ENCODE measurements at places on chromosomes 3 and 15.
A peak's percentile ranks its signal among the peaks of the same experiment; 100 is the strongest.

DNA sequence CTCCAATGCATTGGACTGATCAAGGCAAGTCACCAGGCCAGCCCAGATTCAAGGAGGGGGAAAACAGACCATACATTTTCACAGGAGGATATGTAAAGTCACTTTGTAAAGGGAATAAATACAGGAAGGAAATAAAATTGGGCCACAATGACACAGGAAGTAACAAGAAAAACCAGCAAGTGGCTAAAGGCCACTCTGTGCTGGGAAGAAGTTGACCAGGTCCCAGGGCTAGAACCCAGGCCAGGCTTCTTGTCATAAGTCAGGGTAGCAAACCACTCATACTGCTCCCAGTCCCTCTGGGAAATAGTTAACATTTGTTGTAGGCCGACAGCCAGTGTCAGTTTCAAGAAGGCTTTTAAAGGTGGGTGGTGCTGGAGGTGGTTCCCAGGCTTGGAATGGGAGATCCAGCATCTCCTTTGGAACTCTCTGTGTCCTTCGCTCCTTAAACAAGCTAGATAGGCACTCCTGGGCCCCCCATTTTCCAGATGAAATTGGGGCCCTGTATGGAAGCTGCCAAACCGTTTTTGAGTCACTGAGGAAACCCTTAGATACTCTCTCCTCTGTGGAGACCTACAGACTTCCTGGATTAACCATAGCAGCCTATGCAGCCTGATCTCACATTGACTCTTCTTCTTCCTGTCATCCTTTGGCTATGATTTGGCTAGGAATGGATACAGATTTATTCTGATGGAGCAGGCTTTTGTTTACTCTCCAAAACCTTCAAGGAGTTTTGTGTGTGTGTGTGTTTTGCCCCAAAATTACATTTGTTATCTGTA, 14.7 kb upstream of the EDC3 start:
- no peak for DNase-seq

- DNase-seq = no peak
These were observed 509.1 kb downstream of the SHQ1 start for GRCh38 chr3:72338942-72339669.

- no peak for DNase-seq
These were observed 150.8 kb downstream of the TMEM108 start for GRCh38 chr3:133188996-133189395.

- DNase-seq = no peak
These were observed 137.1 kb downstream of the CD47 start for GRCh38 chr3:107953722-107954121.

DNA sequence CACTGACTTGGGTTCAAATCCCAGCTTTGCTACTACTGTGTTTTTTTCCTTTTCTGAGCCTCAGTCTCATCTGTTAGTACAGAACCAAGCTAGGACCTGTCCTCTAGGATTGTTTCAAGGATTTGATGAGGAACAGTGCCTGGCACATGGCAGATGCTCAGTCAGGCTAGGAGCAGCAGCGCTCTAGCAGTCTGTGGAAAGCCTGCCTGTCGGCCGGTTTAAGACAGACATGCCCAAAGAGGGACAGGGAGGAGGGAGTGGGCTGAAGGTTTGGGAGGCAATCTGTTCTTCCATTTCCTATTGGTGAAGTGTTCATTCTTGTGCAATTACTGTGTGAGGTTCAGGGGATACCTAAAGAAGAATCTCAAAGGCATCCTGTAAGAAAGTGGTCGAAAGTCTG, 35.1 kb upstream of the RGMA start:
- DNase-seq = no peak

- DNase-seq = no peak
These were observed 648.8 kb upstream of the KCNMB2 start for GRCh38 chr3:177887475-177887874.

- no peak for DNase-seq
These were observed 33.8 kb downstream of the PIK3R4 start for GRCh38 chr3:130712718-130713423.

- DNase-seq = no peak
These were observed 129.6 kb upstream of the AGBL1 start for GRCh38 chr15:85950101-85950500.

- DNase-seq = no peak
These were observed 50.3 kb upstream of the ACTL6A start for GRCh38 chr3:179512378-179512777.

DNA sequence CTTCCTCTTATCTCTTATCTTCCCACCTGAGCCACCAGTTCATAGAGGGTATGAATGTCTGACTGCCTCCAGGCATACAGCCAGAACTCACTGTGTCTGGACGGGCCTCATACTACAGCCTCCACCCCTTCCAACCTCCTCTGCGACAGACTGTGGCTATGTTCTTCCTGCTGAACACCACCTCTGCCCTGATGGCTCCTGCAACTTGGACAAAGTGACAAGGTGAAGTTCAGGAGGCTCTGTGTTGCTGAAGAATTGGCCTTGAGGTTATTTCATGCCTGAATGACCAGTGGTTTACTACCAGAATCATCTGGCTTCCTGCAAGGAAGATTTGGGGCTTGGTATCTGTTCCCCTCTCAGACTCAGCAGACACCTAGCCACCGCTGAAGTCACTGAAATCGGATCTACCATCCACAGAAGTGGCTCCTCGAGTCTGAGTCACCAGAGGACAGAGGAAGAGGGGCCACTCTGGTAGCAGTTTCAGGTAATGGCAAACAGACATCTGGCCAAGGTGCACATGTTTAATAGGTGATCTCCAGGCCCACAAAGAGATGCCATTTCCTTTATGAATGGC, 14.2 kb upstream of the ULK3 start:
- no peak for DNase-seq

DNA sequence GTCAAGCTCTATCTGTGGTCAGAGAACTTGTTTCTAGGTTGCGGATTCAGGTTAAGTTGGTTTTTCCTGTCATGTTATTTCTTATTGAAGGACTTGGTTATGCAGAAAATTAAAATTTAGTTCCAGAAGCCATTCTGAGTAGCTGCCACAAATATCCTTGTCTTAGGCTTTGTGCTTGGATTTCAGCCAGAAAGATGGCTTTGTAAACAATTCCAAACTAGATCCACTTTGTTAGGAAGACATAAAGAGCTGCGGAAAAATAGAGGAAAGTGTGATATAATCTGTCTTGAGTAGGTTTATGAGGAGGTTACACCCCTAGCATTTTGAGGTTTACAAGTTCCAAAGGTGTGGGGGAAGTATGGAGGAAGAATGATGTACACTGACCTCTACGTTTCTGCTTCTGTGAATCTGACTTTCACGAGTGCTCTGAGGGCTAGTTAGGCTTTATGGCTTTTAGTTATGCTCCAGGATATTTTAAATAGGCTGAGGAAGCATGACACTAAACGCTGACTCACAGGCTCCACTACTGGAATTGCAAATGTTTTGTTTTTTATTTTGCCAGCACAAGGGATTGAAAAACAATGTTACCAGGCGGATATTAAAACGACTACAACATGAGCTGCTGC, 46.3 kb upstream of the UTS2B start:
- no peak for DNase-seq

- DNase-seq = no peak
These were observed 427.1 kb upstream of the C2CD4B start for GRCh38 chr15:62591842-62592838.

- no peak for DNase-seq
These were observed 301.6 kb downstream of the EFHB start for GRCh38 chr3:19632099-19633074.

DNA sequence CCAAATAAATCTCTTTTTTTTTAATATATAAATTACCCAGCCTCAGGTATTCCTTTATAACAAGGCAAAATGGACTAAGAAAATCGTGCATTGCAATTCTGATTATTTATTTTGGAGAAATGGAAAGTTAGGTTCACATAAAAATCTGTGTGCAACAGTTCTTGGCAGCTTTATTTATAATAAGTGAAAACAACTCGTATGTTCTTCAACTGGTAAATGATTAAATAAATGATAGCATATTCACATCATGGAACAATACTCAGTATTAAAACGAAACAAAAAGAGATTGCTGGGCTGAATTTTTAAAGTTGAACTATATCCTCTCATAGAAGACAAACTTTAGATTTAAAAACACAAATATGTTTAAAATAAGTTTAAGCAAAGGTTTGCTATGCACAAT, 176.3 kb upstream of the ZNF385D start:
- no peak for DNase-seq

- DNase-seq = peak; percentile 41
These were observed 563 bp downstream of the PXYLP1 start for GRCh38 chr3:141231952-141232823.

GRCh38 chr3:52444860-52445793, at the start of gene SEMA3G:
Gene SEMA3G, minus strand, starts transcription at chr3:52445103. Its CDS starts 76 bp downstream, at chr3:52445027.
- DNase-seq = peak; percentile 59

- no peak for DNase-seq
These were observed 100.0 kb downstream of the CACNA2D3 start for GRCh38 chr3:54222316-54222715.

DNA sequence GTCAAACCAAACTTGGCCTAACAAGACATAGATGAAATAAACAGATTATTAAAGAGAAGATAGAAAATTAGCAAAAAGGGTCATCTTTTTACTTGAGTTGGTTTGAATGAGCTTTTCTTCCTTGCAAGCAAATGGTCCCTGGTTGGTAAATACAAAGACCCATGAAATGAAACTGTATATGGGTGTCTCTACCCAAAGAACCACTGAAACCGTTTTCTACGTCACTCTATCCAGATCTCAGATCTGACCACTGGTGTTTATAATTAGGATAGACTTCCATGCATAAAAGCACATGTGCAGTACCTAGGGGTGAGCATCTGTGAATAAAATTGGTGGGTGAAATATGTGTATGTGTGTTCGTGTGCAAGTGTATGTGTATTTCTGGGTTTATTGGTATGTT, 73.2 kb downstream of the CLDN11 start:
- no peak for DNase-seq

DNA sequence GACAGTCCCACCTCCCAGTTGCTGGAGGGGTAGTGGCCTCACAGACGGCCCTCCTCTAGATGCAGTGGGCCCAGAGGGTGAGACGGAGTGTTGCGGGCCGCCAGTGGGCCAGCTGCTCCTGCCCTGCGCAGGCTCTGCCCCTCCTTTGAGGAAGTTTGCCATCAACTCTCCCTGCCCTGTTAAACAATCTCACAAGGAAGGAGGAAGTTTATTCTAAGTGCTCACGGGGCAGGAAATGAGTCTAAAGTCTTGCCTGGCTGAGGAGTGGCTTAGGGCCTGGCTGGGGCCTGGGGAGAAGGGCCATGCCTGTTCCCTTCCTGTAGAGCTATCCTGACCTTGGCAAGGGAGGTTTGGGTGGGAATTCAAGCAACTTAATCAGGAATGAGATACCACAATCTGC, at the start of gene FAM3D:
FAM3D (minus strand) TSS at position 92 of the 400 bp plus-strand sequence. CDS start 11,211 bp downstream, outside the sequence.
- DNase-seq = no peak

GRCh38 chr15:75672646-75673425, 25.1 kb downstream of the SNX33 start:
- no peak for DNase-seq

GRCh38 chr3:79586232-79586631, 181.6 kb downstream of the ROBO1 start:
- DNase-seq = no peak

DNA sequence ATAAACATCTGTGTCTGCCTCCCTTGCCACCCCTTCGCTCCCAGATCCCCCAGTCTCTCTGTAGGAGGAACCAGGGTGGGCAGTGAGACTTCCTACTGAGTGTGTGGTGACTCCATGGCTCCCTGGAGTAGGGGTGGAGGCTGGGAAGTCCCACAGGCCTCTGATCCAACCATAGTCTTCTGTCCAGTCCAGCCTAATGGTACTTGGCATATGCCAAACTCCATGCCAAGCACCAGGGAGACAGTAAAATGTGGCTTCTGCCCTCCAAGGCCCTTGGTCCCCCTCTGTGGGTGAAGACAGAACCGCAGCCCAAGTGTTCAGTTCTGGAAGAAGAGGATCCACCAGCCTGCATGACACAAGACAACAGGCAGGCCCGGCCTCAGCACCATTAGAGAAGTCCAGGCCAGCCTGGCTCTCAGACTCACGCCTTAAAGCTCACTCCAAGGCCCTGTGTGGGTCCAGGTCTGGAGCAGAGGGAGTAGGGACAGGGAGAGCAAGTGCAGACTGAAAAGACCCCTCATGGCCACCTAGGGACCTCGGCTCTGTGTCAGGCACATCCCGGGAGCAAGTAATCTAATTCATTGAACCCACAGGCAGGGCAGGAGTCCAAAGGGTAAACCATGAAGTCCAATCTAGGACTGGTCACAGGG, 112.7 kb downstream of the ETFA start:
- no peak for DNase-seq

- no peak for DNase-seq
These were observed 397.6 kb downstream of the FOXP1 start for GRCh38 chr3:71185733-71186455.

DNA sequence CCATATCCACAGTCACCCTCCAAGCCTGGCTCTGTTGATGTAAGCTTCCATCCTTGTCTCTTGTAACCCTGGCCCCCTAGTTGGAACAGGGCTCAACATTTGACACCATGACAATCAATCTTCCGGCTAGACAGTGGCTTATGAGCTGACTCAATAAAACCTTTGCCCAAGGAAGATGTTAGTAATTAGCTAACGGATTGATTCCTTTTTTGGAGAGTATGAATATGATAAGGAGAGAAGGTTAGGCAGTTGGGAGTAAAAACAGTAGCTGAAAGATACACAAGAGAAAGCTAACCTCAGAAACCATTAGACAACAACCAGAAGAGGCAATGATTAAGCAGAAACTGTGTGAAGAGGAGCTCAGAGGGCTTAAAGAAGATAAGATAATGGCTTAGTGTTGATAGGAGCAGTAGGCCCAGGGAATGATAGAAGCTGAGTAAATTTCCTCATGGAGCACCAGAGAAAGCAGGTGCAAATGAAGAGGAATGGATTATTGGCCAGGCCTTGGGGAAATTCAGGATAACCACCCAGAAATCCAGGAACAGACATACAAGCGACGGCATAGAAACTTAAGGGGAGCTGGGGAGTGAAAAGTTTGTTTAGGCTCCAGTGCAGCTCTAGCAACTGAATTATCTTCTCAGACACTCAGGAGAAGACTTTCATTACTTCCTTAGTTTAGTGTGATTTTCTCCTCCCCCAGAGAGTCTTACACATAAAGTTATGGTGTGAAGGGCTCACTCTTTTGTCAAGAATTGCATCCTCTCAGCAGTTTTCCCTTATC, 7.8 kb upstream of the RFX7 start:
- DNase-seq = no peak

GRCh38 chr3:49351521-49352011, 6.6 kb downstream of the GPX1 start:
- DNase-seq = no peak

GRCh38 chr3:169659096-169659819, 4.3 kb downstream of the MECOM start:
- no peak for DNase-seq

DNA sequence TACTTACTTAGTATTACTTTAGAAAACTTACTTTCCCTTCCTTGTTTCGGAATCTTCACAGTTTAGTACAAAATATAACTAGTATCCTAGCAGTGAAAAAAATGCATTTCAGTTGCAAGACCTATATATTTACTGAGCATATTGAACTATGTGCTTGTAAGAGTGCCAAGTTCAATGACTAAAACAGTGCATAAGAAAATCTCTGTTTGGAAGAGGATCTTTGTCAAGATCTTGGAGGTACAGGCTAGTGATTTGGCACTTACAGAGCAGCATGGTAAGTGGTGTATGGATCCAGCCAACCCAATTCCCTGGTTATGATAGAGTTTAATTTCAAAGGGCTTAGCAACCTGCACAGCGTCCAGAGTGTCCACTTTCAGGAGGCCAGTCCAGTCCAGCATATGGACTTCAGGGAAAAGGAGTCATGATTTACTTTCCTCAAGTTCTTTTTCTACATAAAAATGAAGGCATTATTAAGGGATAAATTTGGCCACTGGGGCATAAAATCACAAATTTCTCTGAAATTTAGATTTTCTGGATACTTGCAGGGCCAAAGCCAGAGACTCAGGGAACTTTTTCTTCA, 625.8 kb upstream of the BCHE start:
- DNase-seq = no peak

Measured in HuH-7.5 (cell line).